ENCODE measurements at places on chromosomes 5 and 9.

- ATAC-seq = no peak
These were observed 229.9 kb downstream of the PIK3R1 start for GRCh38 chr5:68445257-68446069.

GRCh38 chr9:81077572-81077971 lies 611.8 kb downstream of the TLE1 start:
- ATAC-seq = no peak

- ATAC-seq = peak; percentile 45
These were observed 90.9 kb downstream of the THBS4 start for GRCh38 chr5:80125962-80126480.

DNA sequence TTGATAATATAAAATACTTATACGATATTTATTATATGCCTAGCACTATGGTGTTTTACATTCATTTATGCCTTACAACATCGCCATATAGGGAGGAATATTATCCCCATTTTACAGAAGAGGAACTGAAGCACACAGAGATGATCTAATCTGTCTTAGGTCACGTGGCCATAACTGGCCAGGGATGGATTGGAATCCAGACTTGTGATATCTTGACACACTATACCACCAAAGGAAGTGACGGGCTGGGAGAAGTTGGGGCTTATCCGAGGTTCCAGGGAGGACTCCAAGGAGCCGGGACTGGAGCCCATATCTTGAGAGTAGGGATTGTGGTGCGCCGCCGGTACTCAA lies 129.8 kb downstream of the TMEM174 start:
- no peak for ATAC-seq

DNA sequence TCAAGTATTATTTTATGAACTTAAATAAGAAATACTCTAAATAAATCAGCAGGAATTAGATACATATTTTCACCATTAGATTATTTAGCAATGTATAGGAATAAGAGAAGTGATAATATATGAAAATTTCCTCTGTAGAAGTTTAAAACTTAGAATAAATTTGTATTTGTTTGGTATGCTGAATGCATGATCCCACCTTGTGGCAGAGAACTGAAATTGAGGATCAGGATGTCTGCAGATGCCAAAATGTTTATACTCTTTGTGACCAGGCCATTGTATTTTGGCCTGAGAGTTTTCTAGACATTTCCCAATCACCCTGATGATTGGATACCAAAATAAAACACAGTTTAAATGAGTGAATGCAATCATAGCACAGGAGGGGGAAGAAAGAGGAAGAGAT lies 6.3 kb downstream of the TYRP1 start:
- peak; percentile 41 for ATAC-seq

DNA sequence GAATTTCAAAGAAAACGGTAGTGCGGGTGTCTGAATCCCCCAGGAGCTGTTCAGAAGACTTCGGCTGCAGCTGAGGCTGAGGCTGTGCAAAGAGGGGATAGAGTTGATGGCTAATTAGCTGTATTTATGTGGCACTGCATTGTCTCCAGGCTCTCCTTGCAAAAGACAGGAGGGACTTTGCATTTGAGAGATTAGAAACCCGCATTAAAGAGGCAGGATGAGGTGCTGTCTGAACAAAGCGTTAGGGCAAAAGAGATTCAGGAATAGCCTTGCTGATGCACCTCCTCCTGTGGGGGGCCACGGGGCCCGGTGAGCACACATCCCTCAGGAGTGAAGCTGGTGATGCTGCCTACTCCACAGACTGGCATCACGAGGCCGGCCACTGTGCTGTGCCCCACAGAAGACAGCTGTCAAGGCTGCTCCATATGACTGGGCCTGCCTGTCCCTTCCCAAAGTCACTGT lies 343.6 kb upstream of the DAP start:
- ATAC-seq = no peak

- no peak for ATAC-seq
These were observed 150.0 kb upstream of the IRX2 start for GRCh38 chr5:2901511-2901910.

DNA sequence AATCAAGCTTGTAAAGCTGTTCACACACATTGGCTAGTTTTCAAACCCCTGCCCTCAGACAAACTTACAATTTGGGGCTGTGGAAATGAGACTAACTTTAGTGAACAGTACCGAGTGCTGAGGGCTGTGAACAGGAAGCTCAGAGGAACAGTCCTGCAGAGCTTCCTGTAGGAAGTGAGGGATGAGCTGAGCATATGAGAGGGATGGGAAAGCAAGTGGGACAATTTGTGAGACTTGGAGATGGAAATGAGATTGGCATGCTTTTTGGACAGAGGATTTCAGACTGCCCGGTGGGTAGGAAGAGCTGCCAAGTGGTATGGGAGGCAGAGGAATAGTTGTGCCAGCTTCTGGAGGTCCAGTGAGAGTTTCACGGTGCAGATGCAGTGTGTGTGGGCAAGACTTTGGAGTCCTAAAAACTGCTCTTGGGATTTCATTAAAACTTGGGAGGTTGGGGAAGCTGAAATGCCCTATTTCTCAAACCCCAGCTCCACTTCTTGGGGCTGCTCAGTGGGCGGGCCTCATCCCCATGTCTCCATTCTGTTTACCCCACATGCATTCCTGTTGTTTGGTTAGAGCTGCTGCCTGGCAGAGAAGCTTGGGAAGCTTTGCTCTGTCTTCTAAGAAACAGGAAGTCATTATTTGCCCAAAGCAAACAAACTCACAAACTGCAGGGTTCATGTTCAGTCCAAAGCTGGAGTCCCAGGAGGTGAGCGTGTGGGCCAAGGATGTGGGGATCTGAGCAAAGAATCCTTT lies 267.5 kb downstream of the ZSWIM6 start:
- no peak for ATAC-seq

DNA sequence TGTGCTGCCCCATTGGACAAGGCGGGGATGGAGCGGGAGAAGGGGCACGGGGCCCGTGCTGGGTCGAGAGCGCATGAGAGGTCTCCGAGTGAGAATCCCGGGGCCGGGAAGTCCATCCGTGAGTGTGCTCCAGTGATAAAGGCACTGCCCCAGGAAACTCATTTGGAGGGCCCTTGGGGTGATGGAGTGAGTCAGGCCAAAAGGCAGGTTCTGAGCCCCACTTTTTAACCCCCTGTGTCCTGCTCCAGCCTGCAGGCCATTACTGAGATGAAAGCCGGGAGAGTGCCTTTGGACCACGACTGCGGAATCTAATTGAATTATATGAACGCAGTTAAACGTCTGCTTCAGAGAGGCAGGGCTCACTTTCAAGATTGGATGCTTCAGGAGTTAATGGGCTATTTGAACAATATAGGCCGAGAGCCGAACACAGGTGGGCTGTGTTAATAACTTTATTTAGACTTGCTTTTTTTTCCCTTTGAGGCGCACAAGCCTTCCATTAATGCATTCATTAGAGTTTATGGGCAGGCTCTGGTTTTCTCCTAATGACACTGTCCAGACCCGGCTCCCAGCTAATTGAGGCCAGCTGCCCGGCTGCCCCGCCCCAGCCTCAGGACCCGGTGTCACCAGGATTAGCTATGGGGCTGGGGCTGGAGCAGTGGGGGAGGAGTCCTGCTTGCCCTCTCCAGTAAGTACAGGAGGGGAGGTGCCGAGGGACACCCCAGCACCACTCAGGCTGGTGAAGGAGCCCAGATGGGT lies 79.1 kb upstream of the LMX1B start:
- peak; percentile 81 for ATAC-seq

DNA sequence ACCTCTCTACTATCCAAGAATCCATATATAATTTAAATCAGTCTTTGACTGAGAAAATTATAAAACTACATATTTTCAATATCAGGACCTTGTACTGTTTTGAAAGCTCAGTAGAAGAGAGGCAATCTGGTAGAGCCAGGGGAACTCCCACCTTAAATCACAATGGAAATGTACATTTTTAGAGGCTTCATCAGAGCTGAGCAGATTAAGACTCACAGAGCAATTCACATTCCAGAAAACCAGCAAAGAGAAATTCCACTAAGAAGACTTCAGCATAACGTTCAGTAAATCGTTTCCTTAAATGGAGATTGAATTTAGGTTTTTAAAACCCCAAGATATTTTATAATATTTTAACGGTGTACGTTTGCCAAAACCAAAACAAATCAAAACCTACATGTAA lies 227.8 kb upstream of the TRPM3 start:
- ATAC-seq = no peak

GRCh38 chr9:102044133-102044532 lies 305.7 kb upstream of the GRIN3A start:
- ATAC-seq = no peak

DNA sequence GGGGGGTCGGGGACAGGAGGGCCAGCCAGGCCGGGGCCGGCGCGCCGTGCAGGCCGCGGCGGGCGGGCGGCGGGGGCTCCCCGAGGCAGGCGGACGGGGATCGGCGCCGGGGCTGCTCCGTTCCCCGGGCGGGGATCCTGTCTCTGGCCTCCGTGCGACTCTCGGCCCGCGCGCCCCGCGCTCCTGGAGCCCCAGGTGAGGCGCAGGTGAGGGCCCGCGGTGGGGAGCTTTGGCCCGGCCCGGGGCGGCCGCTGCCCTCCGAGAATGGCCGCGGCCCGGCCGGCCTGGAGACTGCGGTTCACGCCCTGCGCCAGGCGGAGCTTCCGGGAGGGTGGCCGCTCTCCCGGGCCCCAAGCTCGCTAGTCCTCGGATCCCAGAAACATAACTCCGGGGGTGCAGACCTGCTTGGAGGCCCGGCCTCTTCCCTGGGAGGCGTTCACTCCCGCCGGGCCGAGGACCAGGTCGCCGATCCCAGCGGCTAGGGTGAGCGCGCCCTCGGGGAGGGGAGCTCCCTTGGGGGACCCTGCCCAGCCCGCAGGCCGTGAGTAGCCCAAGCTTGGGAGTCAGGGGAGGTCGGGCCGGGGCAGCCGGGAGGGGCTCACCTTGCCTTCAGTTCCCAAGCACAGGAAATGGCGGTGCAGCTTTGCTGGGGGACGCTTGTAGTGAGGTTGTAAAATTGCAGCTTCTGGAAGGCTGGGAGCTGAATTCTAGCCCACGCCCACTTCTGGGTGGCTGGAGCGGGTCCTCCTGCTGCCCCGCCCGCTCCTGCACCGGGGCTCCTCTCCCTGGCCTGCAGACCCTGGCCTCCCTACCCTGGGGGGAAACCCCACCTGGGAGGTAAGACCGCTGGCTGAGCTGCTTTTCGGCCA lies 723 bp downstream of the PPP1R26 start:
- peak; percentile 86 for ATAC-seq

GRCh38 chr5:52607227-52607824 lies 180.4 kb upstream of the ITGA1 start:
- no peak for ATAC-seq

DNA sequence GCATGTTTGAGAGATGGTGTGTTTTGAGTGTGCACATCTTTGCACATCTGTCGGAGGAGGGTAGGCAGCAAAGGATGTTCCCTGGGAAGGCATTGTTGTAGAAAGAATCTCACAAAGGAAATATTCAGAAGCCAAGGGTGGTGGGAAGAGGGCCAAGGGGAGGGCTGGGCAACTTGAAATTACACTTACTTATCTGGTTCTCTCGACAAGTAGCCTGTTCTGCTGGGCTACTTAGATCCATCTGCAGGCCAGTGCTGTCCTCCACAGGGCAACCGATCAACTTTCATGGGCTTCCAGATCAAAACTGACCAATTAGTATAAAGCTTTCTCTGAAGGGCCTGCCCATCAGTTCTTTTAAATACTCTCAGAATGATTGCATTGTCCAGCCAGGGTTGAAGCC lies 495.2 kb downstream of the GADD45G start:
- no peak for ATAC-seq

GRCh38 chr9:91902475-91903125 lies 47.4 kb downstream of the ROR2 start:
- no peak for ATAC-seq

DNA sequence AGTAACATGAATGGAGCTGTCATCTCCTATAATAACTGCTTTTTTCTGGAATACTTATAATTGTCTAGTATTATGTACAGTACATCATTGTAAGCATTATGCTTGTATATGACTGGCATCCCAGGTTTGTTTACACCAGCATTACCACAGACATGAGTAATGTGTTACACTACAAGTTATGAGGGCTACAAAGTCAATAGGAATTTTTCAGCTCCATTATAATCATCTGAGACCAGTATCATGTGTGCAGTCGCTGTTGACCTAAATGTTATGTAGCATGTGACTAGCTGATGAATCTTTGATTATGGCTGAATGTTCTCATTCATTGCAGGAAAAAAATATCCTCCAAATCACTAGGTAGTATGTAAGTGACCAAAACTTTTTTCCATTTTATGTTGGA lies 2.2 kb downstream of the ZCCHC9 start:
- ATAC-seq = no peak

GRCh38 chr9:129757045-129757444 lies 4.2 kb upstream of the PTGES start:
- no peak for ATAC-seq

GRCh38 chr9:33992632-33993031 lies 56.1 kb downstream of the UBAP2 start:
- ATAC-seq = no peak

DNA sequence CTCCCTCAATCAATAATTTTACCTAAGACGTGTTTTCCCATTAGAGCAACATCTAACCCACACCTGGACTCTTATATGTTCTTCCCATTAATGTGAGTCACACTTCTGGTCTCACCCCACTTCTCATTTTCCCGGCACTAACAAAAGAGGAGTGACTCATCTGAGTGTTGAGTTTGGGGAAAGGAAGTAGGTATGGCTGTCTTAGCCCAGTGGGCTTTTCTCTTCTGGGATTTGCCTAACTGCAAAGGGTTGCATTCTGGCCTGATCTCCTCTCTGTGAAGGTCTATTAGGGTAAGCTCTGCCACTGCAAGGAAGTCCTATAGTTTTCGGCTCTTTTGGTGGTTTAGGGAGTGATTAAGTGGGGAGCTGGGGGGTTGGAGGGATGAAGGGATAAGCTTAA lies 195.6 kb downstream of the KIAA0825 start:
- ATAC-seq = no peak

GRCh38 chr9:14313951-14314423 lies at the start of gene NFIB:
Gene NFIB, minus strand, starts transcription at chr9:14314141. Its CDS starts 630 bp downstream, at chr9:14313511.
- ATAC-seq = peak; percentile 1

- ATAC-seq = no peak
These were observed 141.5 kb downstream of the TRPM3 start for GRCh38 chr9:70979966-70980365.

- ATAC-seq = no peak
These were observed 67.4 kb upstream of the PTCH1 start for GRCh38 chr9:95584176-95584575.

GRCh38 chr9:113326230-113326629 lies 13.8 kb downstream of the WDR31 start:
- ATAC-seq = no peak

DNA sequence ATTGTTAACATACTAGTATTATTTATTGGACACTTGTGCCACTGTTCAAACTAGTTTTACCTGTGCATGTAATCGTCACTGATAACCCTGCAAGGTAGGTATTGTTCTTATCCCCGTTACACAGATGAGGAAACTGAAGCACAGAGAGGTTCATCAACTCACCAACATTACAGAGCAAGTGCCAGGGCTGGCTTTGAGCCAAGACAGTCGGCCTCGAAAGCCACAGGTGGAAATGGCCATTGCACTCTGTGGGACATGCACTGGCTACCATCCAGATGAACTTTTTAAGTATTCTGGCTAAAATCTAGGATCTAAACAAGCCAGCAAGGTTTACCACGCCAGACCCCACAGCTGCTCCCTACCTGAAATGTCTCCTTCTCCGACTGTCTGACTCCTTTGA lies 57.9 kb downstream of the TEX10 start:
- ATAC-seq = no peak

- no peak for ATAC-seq
These were observed 212.1 kb upstream of the FBN2 start for GRCh38 chr5:128750155-128750554.
